ENCODE measurements at places on chromosomes 7 and 10.

- no peak for DNase-seq
These were observed 349.9 kb upstream of the NFE2L3 start for GRCh38 chr7:25802057-25802456.

GRCh38 chr10:69498711-69499471, 47.6 kb downstream of the TSPAN15 start:
- DNase-seq = no peak

GRCh38 chr7:49597805-49598204, 175.6 kb upstream of the VWC2 start:
- DNase-seq = no peak

DNA sequence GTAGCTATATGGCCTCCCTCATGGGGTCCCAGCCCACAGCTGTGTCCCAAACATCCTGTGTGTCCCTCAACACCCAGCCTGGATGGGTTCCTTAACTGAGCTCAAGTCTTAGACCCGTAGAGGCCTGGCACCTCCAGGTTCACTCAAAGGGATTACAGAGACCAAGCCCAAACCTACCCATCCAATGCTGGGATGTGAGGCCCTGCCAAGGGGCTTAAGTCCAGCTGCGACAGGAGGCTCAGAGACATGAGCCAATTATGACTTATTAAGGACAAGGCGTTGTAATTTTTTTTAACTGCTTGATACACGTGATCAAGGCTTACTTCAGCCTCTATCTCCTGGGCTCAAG, 105.6 kb upstream of the RET start:
- no peak for DNase-seq

GRCh38 chr10:127148066-127148932, 48.1 kb downstream of the INSYN2A start:
- DNase-seq = no peak

DNA sequence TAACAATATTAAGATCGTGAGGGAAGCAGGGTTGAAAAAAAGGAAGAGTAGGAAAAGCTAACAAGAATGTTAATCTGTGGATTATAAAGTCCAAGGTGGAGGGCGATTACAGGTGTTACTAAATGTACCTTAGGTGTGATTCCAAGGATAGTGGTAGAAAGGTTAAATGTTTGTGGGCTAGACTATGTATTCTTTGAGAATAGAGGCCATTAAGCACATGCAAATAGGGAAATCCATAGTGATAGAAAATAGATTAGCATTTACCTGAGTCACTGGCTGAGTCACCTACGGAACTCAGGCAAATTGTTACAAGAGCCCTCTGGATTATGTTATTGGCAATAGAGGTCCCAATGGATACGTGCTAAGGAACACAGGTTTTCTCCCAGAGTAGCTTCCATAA, 9.0 kb downstream of the MGAM2 start:
- DNase-seq = no peak

DNA sequence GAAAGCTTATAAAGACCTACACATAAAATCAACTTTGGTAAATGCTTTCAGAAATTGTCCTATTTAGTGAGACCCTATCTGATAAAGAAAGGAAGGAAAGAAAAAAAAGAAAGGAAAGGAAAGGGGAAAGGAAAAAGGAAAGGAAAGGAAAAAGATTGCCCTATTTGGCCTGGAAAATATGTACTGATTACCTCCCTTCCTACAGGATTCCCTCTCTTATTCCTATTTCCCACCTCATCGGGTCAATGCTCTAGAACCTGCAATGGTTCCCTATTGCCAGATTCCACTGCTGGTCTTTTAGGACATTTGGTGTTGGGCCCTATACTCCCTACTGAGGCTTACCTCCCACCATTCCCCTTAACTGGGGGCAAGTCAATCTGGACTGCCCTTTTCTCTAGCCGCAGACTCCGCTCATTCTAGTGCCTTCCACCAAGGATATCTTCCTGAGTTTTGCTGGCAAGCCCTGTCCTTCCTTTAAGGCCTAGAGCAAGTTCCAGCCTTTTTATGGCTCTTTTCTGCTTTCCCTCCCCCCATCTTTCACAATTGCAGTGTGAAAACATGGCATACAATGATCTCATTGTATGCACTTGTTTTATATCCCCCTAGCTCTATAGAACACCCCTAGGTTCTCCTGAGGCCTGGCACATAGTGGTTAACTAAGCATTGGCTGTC, 4.4 kb downstream of the DDIT4 start:
- no peak for DNase-seq

DNA sequence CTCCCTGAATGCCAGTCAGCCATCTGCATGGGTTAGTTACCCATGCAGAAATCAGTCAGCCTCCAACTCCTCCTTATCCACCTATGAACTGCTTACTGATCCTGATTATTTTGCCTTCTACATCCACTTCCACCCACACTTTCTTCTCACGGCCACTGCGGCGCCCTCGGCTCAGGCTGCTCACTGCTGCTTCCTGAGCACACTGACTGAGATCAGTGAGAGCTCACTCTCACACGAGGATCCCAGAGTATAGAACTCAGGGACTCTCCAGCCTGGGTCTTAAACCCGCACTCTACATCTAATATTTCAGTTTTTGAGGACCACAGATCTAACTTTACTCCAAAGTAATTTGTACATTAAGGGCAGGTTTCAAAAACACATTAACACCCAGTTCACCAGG, 64.4 kb downstream of the GRB10 start:
- DNase-seq = no peak

DNA sequence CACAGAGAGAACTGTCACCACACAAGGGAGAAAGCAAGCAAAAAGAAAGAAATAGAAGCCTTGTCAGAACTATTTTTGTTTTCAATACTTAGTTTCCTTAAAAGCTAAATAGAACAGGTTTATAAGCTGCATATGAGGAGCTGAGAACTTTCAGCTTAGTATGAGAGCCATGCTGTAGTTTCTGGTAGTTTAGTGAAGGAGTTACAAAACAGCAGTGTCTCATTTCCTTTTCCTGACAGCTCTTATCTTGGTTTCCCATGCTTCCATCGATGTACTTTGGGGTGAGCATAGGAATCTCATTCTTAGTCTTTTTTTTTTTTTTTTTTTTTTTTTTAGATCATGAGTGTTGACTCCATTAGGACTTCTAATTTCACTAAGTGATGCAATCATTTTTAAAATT, 8.6 kb upstream of the CHRM2 start:
- no peak for DNase-seq

GRCh38 chr7:7122033-7122478, 60.3 kb upstream of the C1GALT1 start:
- no peak for DNase-seq

DNA sequence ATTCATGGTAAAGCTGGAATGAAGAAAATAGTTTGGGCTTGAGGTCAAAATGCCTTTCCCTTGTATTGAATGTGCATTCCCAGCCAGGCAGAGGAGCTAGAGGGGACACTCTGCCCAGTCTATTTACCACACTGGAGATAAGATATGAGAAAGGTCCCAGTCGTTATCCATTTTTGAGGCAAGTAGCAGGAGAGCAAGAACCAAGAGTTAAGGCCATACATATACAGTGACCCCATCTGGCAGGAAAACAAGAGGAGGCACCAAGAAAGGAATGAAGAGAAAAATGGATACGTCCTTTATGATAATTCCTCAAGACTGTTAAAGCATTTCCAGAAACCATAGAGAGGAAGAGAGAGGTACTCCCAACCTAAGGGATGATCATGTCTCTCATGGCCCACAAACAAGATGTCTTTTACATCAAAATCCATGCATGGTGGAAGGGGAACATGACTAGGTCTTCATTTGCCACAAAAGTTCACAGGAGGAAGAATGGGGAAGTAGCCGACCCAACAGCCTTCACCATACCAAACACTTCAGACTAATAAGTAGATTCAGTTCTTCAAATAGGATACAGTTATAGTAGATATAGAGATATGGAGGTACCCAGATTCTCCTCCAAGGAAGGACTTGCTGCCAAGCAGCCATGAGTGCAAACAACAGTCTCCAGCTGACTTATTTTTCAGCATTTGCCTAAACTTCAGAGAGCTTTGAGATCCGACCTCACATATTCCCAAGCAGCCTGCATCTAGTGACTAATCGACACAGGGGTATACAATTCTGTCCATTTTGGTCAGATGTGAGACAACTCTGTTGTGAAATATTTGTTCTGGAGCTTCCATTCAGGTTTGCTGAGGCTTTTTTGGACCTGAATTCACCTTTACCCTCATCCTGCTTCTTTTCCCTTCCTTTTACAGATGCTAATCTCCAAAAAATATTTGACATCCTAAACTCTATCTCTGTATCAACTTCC, 61.1 kb upstream of the CCDC71L start:
- no peak for DNase-seq

Data from Right ventricle myocardium superior (tissue), 1 donor.